ENCODE measurements at places on chromosomes 4 and X.

GRCh38 chr4:108940634-108941033 is 177.8 kb upstream of the ETNPPL start:
- DNase-seq, result no peak

- DNase-seq, result no peak
Observed at GRCh38 chr4:122798101-122798500, 28.5 kb upstream of the FGF2 start.

GRCh38 chr4:108172753-108173598 is 4.2 kb upstream of the LEF1 start:
- DNase-seq, result no peak

- no peak for DNase-seq
Observed at GRCh38 chr4:121789455-121789854, 11.7 kb upstream of the EXOSC9 start.

DNA sequence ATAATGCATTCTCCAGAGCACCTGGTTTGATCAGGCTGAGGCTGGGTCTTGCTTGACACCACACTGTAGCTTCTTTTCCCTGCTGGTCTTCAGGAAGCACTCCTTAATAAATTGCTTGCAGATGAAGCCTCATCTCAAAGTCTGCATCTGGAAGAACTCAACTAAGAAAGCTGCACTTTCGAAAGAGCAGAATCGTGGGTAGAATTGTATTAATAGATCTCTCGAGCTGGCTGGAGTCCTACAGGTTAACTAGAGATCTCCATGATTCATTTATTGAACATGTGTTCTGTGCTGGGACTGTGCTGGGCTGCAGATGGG is 152.7 kb downstream of the STK32B start:
- no peak for DNase-seq

DNA sequence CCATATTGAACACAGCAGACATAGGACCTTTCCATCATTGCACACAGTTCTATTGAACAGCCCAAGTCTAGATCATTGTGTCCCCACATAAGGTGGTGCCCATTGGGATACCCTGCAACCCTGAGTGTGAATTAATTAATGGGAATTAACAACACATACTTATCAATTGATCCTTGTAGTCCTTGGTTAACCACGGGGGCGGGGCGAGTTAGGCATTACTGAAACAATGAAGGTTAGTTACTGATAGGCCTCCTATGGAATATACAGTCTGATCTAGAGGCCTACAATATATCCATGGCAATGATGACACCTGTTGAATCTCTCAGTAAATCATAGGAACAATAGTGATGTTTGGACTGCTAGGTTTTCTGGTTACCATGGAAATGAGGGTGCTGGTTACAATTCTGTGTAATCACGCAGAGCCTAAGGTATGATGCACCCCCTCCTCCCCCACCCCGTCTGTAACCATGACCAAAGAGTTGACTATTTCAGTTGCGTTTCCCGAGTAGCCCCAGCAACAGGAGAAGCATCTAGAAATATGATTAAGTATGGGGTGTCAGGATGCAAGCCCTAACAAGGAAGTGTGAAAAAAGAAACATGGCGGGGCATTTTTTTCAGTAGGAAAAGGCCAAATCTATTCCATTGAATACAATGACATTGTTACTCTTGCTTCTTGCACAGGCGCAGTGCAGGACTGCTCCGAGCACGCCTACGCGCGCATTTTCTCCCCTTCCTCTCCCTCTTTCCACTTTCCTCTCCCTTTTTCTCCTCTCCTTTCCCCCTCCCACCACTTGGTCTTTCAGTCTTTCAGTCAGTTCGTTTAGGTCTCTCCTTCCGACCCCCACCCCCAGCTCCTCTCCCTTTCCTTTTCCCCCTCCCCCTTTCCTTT is 677 bp upstream of the NONO start:
- DNase-seq, result peak; percentile 60

- no peak for DNase-seq
Observed at GRCh38 chr4:135548711-135549110, 1347.1 kb upstream of the PABPC4L start.

GRCh38 chrX:131854581-131854980 is 168.5 kb upstream of the STK26 start:
- DNase-seq, result no peak

- DNase-seq, result no peak
Observed at GRCh38 chr4:153023692-153024394, 87.7 kb downstream of the FHDC1 start.

- DNase-seq, result no peak
Observed at GRCh38 chr4:14607001-14607400, 395.3 kb upstream of the CPEB2 start.

DNA sequence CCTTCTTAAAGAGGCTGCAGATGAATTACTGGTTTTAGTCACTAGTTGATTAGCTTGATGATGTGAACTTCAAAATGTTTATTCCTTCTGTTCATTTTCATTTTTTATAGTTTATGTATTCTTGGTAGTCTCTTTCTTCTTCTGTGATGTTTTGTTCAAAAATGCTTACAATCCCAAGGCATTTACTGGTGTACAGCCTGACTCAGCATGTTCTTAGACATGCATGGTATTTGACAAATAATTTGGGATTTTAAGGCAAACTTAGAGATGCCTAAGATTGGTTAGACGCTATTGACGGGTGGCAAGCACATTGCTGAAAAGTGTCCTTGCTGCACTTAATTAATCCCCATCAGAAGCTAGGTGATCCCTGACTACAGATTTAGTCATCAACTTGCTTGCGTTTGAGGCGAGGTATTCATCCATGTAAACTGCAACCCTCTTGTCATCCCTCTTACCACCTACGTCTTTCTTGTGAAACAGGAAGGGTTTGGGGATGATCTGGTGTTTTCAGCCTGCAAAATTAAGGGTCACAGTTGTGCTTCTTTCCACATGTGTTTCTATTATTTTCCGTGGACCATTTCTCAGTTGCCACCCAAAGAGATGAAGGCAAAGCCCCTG is 331.8 kb downstream of the DKK2 start:
- DNase-seq, result no peak

GRCh38 chr4:118036336-118036735 is 2.0 kb downstream of the NDST3 start:
- no peak for DNase-seq

DNA sequence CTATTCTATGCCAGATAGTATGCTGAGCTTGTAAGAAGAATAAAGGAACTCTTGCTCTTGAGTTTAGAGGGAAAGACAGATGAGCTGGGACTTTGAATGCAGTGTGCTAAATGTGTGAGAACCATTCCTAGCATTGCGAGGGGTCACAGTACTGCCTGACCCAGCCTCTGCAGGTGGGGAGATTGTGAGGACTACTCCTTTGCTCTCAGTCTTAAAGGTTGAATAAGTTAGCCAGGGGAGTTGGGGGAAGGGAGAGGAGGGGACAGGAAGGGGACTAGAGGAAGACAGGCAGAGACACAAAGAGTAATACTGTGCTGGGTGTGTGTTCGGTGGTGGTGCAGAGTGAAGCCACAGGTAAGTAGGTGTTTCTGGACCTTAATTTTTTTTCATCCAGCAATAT is 41.7 kb downstream of the DCUN1D4 start:
- no peak for DNase-seq

GRCh38 chrX:148459343-148459742 is 41.1 kb upstream of the AFF2 start:
- no peak for DNase-seq

GRCh38 chrX:40247848-40248622 is 150.3 kb upstream of the BCOR start:
- DNase-seq, result no peak

- no peak for DNase-seq
Observed at GRCh38 chr4:140645614-140646412, 77.1 kb upstream of the UCP1 start.

- no peak for DNase-seq
Observed at GRCh38 chr4:92189146-92189545, 114.6 kb upstream of the GRID2 start.

DNA sequence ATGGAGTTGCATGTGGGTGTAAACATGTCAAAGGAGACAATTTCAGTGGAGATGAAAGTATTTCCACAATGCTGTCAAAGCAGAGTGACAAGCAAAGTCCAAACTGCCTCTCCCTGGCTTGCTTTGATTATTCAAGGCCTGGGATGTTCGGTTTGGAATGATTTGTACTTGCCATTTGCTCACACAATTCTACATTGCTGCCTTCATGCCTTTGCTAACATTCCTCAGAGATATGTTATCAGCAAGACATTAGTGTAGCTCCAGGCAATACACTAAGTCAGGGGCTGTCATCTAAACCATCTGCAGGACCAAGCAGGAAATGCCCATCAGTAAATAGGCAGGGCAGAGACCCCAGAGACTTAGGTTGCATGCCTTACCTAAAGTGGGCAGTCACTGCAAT is 79.6 kb upstream of the C1QTNF7 start:
- no peak for DNase-seq

Data from stimulated activated CD4-positive, alpha-beta T cell treated with anti-CD3 and anti-CD28 coated beads, TNF-alpha, amount 100 ng/mL, for 24 hours (primary cell).